ENCODE measurements at places on chromosomes 6 and 20. TPM values are rescaled to one million over a fixed set of nuclear protein-coding genes. Genes with fewer than 3 reads are reported as not detected.

DNA sequence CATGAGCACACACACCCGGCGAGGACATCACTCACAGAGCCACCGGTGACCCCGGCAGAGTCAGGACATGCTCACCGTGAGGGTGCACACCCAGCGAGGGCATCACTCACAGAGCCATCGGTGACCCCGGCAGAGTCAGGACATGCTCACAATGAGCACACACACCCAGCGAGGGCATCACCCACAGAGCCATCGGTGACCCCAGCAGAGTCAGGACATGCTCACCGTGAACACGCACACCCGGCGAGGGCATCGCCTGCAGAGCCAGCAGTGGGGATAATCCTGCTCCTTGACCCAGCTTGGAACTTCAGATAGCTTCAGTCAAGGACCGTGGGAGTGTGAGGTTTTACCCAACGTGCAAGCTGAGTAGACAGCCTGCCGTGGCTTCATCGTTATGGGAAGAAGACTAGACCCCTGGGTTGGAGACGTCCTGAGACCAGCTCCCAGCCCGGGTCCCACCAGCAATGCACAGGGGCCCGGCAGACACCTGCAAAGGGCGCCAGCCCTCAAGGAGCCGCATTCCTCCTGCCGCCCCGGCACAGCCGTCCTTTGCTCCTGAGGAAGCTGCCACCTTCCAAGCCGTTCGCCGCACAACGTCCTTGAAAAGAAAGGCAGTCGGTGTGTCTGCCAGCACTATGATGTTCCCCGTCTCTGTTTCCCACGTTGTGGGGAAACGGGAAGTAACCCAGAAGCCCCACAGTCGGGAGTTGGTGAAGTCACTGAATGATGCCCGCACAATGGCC, 192.3 kb downstream of the DLL1 start:
- DNase-seq, result peak; percentile 38

Gene SLC22A2
- 1.4 TPM for total RNA-seq

DNA sequence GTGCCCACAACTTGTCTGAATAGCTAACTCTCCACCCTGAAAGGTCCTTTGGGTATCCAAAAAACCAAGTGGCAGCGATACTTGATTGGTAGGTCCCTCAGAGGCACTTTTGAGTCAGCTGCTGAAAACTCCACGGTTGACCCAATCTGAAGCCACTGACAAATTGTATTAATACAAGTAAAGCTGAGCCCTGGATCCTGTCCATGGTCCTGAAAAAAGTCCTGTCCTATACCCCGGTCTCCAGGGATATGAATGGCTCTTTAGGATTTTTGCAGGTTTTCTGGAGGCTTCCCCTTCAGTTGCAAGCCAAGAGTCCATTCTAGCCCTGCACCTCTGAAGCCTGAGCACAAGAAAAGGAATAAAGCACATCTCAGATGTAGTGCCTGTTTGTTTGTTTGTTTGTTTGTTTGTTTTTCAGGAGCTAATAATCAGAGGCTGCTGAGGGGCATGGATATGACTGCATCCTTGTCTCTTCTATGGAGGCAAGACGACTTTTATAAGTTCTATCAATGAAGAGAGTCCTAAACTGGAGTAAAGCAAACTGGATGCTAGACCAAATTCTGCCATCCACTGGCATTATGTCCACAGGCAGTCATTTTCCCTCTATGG, 1.7 kb upstream of the SLC12A5 start:
- DNase-seq, result peak; percentile 57

Gene CD109
- total RNA-seq, result 4.9 TPM

- no peak for DNase-seq
Observed at GRCh38 chr6:134173936-134174671, 121.7 kb upstream of the SLC2A12 start.

Gene IYD
- total RNA-seq, result not detected

Gene HLA-DRA
- total RNA-seq, result 4.1 TPM

Gene WFDC2
- 86.0 TPM for total RNA-seq

Gene SSTR4
- not detected for total RNA-seq

- DNase-seq, result no peak
Observed at GRCh38 chr6:135521431-135521830, 23.9 kb upstream of the AHI1 start.

GRCh38 chr6:28897369-28897745, 26.4 kb downstream of the TRIM27 start:
- no peak for DNase-seq

Gene ERVFRD-1
- total RNA-seq, result not detected

Gene NKX2-2
- not detected for total RNA-seq

Gene LRRC1
- total RNA-seq, result 16.2 TPM

Gene CST4
- not detected for total RNA-seq

Gene GRM1
- 1.3 TPM for total RNA-seq

DNA sequence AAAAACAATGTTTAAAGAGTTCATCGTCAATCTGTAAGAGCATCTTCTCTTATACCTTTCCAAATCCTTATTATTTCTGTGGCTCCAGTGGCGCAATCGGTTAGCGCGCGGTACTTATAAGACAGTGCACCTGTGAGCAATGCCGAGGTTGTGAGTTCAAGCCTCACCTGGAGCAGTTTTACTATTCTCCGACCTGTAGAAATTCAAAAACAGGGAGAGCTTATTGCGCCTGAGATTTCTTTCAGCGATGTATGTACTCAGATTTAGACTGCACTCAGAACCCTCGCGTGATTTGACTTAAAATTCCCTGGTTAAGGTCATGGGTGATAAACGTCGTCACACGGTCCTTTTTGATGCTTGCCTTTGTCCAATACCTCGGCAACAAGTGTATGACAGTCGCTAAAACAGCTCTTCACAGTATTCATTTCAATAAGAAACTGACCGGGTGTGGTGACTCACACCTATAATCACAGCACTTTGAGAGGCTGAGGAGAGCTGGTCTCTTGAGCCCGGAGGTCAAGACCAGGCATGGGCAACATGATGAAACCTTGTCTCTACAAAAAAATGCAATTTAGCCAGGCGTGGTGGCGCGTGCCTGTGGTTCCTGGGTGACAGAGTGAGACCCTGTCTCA, 11.9 kb downstream of the GPX5 start:
- peak; percentile 89 for DNase-seq

GRCh38 chr20:33685328-33686099, 671 bp downstream of the E2F1 start:
- no peak for DNase-seq

Gene OPRL1
- 0.52 TPM for total RNA-seq

- DNase-seq, result no peak
Observed at GRCh38 chr6:32081168-32081990, 27.8 kb downstream of the TNXB start.

Gene COL9A3
- 76.0 TPM for total RNA-seq

- DNase-seq, result no peak
Observed at GRCh38 chr20:33531047-33531877, 41.4 kb downstream of the CBFA2T2 start.

- no peak for DNase-seq
Observed at GRCh38 chr6:14944593-14944992, 301.3 kb upstream of the JARID2 start.

- no peak for DNase-seq
Observed at GRCh38 chr6:40552941-40553340, 34.2 kb downstream of the LRFN2 start.

Gene ZSCAN9
- 13.1 TPM for total RNA-seq

DNA sequence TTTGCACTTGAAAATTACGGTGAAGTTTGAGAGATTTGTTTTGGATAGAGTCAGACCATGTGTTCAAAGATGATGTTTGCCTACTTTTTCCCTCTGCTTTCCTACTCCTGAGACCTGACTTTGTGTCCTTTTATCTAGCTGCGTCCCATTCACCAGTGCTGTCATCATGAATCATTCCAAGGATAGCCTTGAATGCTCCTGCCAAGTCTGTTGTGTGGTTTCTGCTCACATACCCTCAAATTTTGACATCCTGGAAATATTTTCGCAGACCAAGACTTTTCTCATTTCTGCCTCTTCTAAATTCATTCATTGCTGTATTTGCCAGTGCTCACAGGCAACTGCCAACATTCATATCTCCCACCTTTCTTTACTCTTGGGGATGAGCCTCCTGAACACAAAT, 175.9 kb upstream of the SCGN start:
- no peak for DNase-seq
